ENCODE measurements at places on chromosomes 2 and 18.

GRCh38 chr2:177551989-177552421, 159.4 kb downstream of the AGPS start:
- peak; percentile 71 for DNase-seq

- no peak for DNase-seq
These were observed 82.6 kb upstream of the FRZB start for GRCh38 chr2:182949052-182949451.

GRCh38 chr18:5424903-5425664, 118.7 kb downstream of the EPB41L3 start:
- peak; percentile 66 for DNase-seq

DNA sequence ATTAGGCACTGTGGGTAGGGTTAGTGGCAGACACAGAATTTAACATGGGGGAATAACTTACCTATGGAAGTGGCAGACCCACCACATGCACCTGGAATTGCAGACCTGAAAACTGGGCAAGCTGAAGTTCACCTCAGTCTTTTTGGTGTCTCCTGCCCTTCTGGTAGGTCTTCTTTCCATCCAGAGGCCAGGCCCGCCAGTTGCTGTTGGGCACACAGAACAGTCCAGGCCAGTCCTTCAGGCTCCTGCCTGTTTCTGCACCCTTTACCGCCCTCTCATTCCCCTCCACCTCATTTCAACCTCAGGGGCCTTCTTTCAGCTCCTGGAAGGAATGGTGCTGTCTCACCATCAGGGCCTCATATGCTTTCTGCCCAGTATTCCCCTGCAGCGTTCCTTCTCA, 358.9 kb upstream of the ETAA1 start:
- DNase-seq = no peak

DNA sequence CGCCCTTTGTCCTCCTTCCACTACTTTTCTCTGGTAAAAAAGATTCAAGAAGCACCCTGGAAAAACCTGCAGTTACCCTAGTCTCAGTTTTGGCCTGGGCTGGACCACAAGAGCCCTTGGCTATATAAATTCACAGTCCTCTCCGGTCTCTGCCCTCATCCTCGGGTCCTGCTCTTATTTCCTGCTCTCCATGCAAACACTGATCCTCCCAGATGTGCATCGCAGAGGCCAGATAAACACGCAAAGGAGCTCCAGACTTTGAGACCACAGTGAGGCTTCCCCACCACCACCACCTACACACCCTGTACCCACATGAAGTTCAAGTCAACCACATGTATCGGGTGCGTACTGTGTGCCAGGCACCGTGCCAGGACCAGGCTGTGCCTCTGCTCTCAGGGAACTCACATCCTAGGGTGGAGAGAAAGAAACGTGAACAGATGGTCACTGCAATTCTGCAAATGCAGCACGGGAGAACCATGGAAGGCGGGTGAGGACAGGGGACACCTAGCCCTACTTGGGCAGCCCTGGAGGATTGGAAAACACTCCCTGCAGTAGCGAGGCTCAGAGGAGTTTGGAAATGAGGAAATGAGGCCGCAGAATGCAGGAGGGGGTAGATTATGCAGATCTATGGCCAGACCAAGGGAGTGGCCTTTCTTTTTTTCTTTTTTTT, 7.4 kb downstream of the CTDSP1 start:
- no peak for DNase-seq

- DNase-seq = no peak
These were observed 60.3 kb upstream of the SCN1A start for GRCh38 chr2:166188084-166188483.

GRCh38 chr2:171318463-171318934, 115.3 kb downstream of the METTL8 start:
- DNase-seq = no peak

DNA sequence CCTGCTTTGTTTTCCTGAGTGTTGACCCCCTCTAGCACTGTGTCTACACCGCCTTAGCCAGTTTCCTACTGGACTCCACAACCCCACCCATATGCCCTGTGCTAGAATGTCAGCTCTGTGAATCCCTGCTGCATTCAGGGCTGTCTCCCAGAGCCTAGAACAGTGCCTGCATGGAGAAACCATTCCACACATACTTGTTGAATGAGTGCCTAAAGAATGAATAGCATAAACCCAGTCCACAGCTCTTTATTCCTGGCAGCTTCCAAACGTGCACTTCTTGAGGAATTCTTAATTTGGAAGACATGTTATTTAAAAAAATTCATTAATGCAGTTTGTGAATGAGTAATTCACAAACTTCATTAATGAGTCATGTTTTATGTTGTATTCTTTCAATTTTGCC, 6.5 kb upstream of the NAPG start:
- no peak for DNase-seq

DNA sequence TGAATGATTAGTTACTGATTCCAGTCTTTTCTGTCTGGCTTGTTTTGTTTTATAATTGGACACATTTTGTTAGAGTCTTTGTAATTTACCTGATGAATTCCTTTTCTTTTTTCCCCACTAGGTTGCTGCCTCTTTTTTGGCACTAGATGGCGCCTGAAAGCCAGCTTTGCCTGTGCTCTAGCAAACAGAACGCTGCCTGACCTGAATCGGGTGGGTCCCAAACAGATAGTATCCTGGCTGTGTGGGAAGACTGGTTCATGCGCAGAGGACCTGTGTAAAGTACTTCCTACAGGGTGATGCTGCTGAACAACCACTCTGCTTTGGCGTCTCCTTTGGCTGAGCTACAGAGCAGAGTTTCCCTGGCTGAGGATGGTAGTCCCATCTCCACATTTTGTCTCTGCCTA, 288.2 kb downstream of the IKZF2 start:
- DNase-seq = peak; percentile 50

GRCh38 chr2:241771286-241772062, 5.1 kb upstream of the GAL3ST2 start:
- no peak for DNase-seq

DNA sequence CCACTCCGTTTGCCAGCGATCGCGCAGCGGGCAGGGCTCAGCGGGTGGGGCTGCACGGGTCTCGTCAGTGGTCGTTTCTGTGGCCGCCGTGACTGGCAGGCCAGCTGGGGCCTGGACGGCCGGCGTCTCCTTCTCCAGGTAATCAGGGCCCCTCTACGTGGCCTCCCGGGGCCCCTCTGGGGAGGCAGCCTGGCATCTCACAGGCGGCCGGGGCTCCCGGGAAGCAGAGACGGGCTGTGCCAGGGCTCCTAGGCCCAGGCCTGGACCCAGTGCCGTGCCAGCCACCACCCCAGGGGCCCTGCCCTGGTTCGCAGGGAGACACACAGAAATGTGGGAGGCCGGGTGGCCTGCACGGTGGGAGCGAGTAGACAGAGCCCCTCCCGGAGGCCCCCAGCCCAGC, 59.5 kb downstream of the NFATC1 start:
- DNase-seq = no peak

GRCh38 chr2:70995426-70995729, 705 bp upstream of the TEX261 start:
- peak; percentile 76 for DNase-seq

- DNase-seq = no peak
These were observed 5.1 kb downstream of the CPS1 start for GRCh38 chr2:210561475-210561874.

- no peak for DNase-seq
These were observed 173.0 kb downstream of the NCK2 start for GRCh38 chr2:105917688-105918087.

DNA sequence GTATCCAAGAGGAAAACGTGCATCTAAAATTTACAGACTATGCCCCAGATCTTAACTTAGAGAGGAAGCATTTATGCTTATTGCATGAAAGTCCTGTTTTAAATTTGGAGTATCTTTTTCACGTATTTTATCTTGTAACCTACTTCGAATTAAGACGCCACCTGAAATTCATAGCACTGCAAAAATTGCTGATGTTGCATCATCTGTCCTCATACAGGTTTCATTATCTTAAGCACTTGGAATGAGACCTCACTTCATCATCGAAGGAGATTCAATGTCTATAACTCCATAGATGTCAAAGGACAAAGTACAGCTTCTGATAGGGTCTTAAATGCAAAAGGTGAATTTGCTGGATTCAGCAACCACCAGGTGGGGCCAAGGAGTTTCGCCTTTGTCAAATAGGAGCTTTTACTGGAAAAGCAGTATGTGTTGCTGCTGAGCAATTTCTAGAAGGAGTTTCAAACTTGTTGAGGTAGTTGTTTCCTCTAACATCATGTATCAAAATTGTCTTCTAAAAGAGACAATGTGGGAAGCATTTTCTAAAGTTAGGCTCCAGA, 106.4 kb upstream of the CCDC85A start:
- peak; percentile 48 for DNase-seq

DNA sequence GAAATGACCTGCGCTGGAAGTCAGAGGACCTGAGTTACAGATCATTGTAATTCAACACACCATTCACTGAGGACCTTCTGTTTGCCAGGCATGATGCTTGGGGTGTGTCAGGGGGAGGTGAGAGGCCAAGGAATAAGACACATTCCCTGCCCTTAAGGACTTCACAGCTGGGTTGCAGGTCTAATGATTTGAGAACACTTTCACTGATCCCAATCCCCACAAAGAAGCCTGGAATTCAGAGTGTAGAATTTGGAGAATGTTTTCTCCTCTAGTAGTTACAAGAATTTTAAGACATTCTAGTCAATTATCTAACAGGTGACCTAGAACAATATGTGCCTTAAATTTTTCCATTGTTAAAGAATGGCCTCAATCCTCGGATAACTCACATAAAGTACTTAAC, 322.4 kb downstream of the TNS1 start:
- DNase-seq = no peak

- peak; percentile 71 for DNase-seq
These were observed 25.4 kb upstream of the SLC66A3 start for GRCh38 chr2:11129598-11130449.

- DNase-seq = no peak
These were observed 85.5 kb downstream of the TRIM43 start for GRCh38 chr2:95677346-95677745.

DNA sequence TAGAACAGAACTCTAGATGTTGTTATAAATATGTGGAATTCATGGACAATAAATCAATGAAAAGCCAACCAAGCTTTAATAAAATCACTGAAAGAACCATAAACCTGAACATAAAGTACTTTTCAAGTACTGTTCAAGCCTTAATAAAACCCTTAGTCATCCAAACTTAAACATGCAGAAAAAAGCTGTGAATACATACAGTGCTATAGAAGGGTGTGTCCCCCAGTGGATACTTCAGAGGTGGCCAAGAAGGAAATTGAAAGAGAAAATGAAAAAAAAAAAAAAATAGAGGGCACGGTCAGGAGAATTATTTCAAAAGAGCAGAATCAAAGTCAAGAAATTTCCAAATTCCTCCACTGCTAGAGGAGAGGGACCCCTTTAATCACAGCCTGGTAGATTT, 141.1 kb downstream of the SP100 start:
- no peak for DNase-seq

DNA sequence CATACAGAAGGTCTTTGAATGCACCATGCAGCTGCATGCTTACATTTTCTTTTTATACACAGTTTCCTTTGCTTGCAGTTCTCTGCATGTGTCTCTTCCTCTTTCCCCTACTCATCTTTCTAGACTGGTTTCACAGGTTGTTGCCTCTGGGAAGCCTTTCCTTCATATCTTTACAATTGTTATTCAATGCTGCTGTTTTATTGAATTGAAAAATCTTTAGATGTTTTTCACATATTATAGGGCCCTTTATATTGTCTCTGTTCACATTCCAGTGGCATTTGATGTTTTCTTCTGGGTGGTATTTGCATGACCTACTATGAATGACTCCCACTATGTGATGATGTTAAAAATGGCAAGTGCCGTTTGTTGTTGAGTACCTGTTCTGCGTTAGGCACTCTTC, 91.1 kb downstream of the DIS3L2 start:
- no peak for DNase-seq

DNA sequence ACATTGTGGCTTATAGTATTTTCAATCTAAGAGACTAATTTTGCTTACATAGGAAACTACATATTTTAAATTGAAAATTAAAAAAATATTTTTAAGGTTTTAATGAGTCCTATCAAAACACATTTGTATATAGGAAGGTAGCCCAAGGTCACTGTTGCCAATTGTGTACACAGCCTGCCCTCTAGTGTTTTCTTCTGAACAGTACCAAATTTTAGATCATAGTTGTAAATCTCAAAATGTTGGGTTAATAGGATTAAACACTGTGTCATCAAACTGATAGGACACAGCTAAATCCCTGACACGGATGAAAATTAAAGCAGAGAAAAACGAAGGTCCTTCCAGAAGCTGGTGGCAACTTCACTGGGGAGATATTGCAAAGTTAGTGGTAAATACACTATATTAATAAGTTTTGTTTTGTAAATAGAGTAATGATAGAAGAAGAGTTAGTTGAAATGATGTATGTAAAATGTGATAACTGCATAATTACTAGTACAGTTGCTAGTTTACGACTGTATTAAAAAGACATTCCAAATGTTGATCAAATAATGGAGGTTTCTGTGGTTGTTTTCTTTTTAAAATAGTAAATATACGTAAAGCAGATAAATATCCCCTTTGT, 19.7 kb downstream of the CLUL1 start:
- peak; percentile 52 for DNase-seq

GRCh38 chr18:74444104-74444503, 13.0 kb downstream of the DIPK1C start:
- no peak for DNase-seq

- DNase-seq = no peak
These were observed 164.9 kb upstream of the ZFP36L2 start for GRCh38 chr2:43391201-43391877.

DNA sequence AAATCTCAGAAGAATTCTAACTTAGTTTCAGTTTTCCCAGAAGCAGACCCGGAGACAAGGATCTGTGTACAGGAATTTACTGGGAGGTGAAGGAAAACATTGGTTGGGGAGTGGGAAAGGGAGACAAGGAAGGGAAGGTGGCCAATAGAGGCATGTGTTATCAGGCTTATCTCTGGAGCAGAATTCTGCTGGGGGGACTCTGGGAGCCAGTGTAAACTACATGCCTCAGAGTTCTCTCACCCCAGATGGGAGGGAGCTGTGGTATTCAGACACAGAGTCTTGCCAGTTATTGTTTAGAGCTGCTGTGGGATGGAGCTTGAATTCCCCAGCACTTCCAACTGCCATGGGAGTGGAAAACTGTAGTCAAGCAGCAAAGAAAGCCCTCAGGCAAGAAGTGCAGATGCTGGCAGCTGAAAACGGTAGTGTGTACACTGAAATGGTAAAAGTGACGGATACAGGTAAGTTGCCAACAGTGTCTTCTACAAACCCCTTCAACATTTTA, 19.0 kb downstream of the DNPEP start:
- no peak for DNase-seq

DNA sequence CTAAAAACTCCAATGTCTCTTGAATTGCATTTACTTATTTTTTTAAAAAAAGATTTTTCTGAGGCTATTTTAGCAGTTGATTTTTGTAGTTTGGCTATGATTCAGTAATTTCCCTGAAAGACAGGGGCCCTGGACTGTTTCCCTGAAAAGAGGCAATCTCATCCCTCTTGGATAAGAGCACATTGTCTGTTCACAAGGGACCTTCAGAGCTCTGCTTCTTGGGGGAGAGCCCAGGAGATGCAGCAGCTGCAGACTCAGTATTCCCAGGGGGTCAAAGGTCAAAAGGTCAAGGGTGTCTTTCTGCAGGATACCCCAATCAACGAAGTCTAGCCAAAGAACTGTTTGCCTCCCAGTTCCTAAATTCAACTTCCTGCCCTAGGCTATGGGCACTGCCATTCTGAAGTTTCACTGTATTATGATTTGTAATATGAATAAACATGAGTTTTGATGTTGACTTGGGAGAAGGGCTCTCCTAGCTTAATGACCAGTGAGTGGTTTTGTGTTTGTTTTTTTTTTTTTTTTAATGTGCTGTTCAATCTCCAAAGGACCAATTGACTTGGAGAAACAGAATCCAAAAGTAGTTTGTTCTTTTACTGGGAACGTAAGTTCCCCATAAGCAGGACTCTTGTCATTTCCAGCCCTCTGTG, 157.0 kb upstream of the SERPINE2 start:
- DNase-seq = no peak

- DNase-seq = no peak
These were observed 4.7 kb downstream of the CDH19 start for GRCh38 chr18:66599190-66599589.

All from COR-L47 (cell line).